ENCODE measurements at places on chromosomes 5 and 9.

- no peak for DNase-seq
Observed at GRCh38 chr5:140037012-140037411, 6.1 kb downstream of the NRG2 start.

GRCh38 chr9:33346564-33346963 lies 55.8 kb downstream of the AQP7 start:
- DNase-seq, result no peak

- DNase-seq, result no peak
Observed at GRCh38 chr5:132266836-132267160, 9.3 kb downstream of the PDLIM4 start.

DNA sequence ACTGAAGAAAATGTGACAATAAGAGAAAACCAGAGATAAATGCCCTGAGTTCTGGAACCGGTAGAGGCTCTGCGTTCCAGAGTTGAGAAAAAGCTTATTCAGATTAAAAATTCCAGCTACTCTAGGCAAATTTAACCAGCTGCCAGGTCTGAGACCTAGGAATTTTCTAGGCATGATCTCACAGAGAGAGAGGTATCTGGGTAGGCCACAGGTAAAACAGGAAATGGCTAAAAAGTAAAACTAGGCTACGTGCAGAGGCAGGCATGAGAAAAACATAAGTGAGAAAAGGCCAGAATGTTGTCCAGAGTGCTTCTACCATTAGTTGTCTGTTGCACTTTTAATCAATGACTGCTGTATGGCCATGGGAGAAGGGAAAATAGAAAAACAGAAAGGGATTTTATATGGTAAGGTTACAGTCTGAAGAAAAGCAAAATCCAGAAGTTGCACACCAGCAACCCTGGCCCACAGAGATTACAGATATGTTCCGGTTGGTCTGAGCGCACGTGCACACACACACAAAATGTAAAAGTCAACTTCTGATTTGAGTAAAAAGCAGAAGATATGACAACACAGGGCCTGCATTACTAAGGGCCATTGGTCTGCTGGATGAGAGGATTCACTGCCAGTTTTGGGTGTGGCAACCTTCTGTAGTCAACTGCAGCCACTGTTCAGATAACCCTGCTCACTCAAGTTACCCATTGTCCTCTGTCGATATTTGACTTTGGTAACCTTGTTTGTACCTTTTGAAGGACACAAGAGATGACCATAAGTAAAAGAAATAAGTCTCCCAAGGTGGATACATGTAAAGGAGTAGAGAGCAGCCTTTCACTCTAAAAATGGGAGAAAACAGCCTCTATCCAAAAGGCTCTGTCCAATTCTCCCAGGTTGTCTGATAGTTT lies 266.0 kb downstream of the DTWD2 start:
- no peak for DNase-seq

DNA sequence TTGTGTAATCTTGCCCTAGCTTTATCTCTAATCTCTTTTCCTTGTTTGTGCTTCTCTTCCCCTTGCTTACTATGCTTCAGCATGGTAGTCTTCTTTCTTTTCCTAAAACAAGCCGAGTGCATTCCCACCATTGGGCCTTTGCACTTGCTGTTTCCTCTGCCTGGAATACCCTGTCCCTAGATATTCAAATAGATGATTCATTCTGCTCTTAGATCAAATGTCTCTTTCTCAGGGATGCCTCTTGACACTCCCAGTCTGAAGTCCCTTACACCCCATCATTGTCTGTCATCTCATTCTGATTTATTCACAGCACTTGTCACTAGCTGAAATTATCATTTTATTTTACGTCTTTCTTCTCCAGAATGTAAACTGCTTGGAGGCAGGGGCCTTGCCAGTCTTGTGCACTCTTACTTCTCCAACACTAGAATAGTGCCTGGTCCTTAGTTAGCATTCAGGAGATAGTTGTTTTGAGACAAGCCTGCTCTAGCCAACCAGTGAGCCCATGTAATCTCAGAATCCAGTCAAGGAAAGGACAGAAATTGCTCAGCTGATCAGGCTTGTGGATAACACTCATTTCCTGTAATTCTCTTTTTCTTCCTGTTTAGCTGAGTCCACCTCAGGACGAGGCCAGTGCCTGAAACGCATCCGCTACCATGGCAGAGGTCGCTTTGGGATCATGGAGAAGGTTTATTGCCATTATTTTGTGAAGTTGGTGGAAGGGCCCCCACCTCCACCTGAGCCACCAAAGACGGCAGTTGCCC lies 25.4 kb downstream of the MRPL22 start:
- no peak for DNase-seq

GRCh38 chr9:114382699-114383520 lies 4.9 kb downstream of the AKNA start:
- peak; percentile 29 for DNase-seq

Data from astrocyte of the hippocampus (primary cell).